ENCODE measurements at places on chromosomes 2 and 18.

DNA sequence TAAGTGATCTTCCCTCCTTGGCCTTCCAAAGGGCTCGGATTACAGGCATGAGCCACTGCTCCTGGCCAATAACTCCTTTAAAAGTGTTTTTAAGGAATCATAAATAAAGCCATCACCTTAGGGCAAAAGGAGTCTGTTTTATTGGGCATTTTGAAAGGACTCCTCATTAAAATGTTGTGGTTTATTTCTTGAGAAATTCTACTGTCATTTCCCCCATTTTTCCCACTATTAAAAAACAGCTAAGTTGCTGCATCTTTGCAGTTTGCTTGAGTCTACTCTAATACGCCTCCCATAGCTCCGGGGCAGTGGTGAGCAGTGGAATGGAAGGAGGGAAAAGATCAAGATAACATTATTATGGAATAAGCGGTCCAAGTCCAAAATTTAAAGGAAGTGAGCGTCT lies 293.2 kb downstream of the PIEZO2 start:
- no peak for DNase-seq
- no peak overlapping the region for H3K27ac ChIP-seq
- no peaks in the 10 kb centered on the region for H3K27me3 ChIP-seq

DNA sequence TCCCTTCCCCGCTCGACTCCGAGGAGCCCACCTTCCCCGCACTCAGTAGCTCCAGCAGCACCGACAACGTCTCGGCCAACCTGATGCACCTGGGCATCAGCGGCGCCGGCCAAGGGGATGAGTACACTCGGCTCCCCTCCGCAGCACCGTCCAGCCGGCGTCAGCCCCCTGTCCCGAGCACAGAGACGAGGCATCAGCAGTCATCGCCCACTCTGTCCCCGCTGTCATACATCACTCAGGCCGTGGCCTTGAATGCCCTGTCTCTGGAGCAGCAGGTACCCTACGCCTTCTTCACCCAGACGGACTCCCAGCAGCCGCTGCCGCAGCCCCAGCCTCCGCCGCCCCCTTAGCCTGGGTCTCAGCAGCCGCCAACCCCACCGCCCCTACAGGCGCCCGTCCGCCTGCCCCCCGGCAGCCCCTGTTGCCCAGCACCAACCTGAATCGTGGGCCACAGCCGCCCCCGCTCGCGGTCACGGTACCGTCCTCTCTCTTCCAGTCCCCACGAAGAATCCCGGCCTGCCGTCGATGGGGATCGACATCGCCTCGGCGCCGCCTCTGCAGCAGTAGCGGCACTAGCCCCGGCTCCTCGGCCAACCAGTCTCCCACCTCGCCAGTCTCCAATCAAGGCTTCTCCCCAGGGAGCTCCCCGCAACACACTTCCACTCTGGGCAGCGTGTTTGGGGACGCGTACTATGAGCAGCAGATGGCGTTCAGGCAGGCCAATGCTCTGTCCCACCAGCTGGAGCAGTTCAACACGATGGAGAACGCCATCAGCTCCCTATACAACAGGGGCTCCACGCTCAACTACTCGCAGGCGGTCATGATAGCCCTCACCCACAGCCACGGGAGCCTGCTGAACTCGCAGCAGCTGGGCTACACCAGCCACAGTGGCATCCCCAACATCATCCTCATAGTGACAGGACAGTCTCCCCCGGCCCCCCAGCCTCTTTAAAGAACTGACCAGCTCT lies 1195.9 kb upstream of the CHAC2 start:
- no peaks in the 10 kb centered on the region for H3K4me1 ChIP-seq
- no peak for DNase-seq
- H3K4me3 ChIP-seq = no peak overlapping the region

GRCh38 chr18:48006415-48007175 lies 76.1 kb upstream of the SMAD2 start:
- no peaks in the 10 kb centered on the region for H3K36me3 ChIP-seq
- H3K27ac ChIP-seq = no peak overlapping the region
- DNase-seq = no peak
- no peak overlapping the region for H3K4me3 ChIP-seq
- H3K27me3 ChIP-seq = peaks cover 9% of the 10 kb centered on the region

- H3K4me3 ChIP-seq = no peak overlapping the region
- DNase-seq = no peak
- H3K27ac ChIP-seq = no peak overlapping the region
- no peaks in the 10 kb centered on the region for H3K27me3 ChIP-seq
- no peaks in the 10 kb centered on the region for H3K4me1 ChIP-seq
Observed at GRCh38 chr2:113070606-113070975, 2.8 kb downstream of the IL1F10 start.

- no peaks in the 10 kb centered on the region for H3K27me3 ChIP-seq
- no peak overlapping the region for H3K4me3 ChIP-seq
- no peaks in the 10 kb centered on the region for H3K4me1 ChIP-seq
- no peak overlapping the region for H3K27ac ChIP-seq
Observed at GRCh38 chr2:53467467-53468180, 300.0 kb upstream of the CHAC2 start.

GRCh38 chr18:58590254-58590653 lies 38.6 kb downstream of the ALPK2 start:
- 0 out of 2 replicates have a peak, but pooled peaks cover 10% of the 10 kb centered on the region for H3K36me3 ChIP-seq
- no peak overlapping the region for H3K4me3 ChIP-seq
- H3K4me1 ChIP-seq = no peaks in the 10 kb centered on the region
- H3K27ac ChIP-seq = no peak overlapping the region
- no peaks in the 10 kb centered on the region for H3K27me3 ChIP-seq
- peak; percentile 61 for DNase-seq

DNA sequence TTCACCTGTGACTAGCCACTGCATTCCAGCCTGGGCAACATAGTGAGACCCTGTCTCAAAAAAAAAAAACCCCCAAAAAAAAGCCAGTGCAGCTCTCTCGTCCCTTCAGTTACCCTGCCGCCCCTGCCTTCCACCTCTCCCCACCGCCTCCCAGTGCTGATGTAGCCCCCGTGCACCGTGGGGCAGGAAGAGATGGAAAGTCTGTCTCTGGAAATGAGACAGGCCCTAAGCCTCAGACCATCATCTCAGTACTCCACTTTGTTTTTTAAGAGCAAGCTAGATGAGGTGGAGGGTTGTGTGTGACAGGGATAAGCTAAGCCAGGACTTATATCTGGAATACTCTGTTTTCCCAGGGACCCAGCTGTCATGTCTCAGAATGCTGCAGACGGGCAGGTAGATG lies 32.0 kb downstream of the MERTK start:
- no peaks in the 10 kb centered on the region for H3K27me3 ChIP-seq
- H3K27ac ChIP-seq = no peak overlapping the region
- no peaks in the 10 kb centered on the region for H3K4me1 ChIP-seq
- H3K4me3 ChIP-seq = no peak overlapping the region
- DNase-seq = no peak

- H3K27me3 ChIP-seq = no peaks in the 10 kb centered on the region
- H3K27ac ChIP-seq = no peak overlapping the region
- DNase-seq = no peak
- H3K4me1 ChIP-seq = no peaks in the 10 kb centered on the region
- no peaks in the 10 kb centered on the region for H3K36me3 ChIP-seq
Observed at GRCh38 chr2:116917196-116917595, 897.3 kb upstream of the DDX18 start.

GRCh38 chr2:224111576-224111975 lies 72.5 kb upstream of the SERPINE2 start:
- no peaks in the 10 kb centered on the region for H3K36me3 ChIP-seq
- peaks cover 9% of the 10 kb centered on the region for H3K4me1 ChIP-seq
- DNase-seq = no peak
- H3K27me3 ChIP-seq = no peaks in the 10 kb centered on the region

DNA sequence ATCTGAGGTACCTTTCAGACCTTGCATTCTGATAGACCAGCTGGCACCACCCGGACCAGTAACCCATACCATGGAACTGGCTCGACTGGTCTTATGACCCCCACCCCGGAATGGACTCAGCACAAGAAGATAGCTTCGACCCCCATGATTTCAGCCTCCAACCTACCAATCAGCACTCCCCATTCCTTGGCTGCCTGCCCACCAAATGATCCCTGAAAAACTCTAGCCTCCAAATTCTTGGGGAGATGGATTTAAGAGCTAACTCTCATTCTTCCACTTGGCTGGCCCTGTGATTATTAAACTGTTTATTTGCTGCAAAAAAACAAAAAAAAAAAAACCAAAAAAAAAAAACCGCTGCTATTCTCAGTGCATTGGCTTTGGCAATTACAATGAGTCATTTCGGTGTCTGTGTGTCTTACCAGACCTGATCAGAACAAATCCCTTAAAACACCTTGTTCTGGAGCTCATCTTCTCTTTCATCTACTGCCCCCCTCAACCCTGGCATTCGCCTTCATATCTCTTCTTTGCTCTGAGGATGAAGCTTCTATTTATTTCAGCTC lies 60.1 kb upstream of the KIF5C start:
- H3K27ac ChIP-seq = no peak overlapping the region
- H3K4me3 ChIP-seq = no peak overlapping the region
- H3K27me3 ChIP-seq = no peaks in the 10 kb centered on the region
- H3K4me1 ChIP-seq = peaks cover 44% of the 10 kb centered on the region

DNA sequence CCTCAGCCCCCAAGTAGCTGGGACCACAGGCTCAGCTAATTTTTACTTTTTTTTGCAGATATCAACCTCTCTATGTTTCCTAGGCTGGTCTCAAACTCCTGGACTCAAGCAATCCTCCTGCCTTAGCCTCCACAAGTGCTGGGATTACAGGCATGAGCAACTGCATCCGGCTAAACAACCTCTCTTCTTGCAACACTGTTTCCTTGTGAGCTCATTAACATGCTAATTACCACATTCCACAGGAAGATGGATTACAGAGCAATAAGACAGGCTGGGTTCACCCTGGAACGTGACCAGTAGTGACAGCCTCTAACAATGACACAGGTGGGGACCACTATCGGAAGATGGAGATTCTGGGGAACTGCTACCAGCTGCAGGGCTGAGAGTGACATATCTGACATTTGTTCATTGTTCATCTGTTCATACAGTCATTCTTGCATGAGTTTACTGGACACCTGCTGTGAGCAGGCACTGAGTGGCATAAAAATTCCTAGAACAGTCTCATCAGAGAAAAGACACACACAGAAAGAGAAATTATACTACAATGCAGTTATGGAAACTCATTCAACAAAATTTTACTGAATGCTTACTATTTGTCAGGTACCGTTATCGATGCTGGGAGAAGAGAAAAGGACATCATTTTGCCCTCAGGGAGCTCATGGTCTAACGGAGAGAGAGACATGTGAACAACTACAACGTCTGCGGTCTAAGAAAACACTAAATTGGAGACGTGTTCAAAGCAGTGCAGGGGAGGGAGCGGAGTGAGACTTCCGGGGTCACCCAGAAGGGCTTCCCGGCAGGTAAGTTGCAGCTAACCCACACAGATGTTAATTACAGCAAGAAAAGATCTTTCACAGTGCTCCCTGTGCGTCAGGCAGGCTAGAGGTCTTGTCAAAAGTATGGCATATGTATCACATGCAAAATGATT lies 37.6 kb downstream of the PROC start:
- H3K4me3 ChIP-seq = peak overlapping the region; percentile 43
- peaks cover 28% of the 10 kb centered on the region for H3K4me1 ChIP-seq
- H3K27ac ChIP-seq = peak overlapping the region; percentile 80
- H3K27me3 ChIP-seq = no peaks in the 10 kb centered on the region
- peak; percentile 71 for DNase-seq
- no peaks in the 10 kb centered on the region for H3K36me3 ChIP-seq

DNA sequence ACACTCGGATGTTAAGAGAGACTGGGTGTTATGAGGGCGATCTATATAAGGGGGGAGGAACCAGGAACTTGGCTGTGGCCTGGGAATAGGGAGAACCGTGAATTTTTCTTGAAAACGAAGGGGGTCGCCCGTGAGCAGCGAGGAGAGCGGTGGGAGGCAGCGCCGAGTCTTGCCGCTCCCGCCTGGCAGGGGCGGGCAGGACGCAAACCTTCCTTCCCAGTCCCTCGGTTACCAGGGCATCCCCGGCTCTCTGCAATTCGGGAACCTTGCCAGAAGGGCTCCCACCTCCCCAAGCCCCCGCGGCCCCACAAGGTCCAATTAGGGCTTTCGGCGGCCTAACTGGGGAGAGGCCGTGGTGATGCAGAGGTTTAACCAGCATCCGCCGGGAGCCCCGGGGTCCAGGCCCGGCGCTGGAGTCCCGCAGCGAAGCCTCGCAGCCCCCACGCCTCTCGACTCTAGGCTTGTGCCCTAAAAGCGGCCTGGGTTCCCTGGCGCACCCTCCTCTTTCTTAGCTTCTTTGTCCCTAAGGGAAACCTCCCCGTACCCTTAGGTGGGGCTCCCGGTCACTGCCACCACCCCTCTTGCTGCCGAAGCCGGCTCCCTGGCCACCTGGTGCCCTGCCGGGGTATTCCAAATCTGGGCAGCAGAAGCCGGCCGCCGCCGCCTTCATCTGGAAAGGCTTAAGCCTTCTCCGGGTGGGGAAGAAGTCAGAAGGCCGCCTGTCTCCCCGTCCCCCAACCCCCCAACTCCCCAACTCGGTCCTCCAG lies 680 bp upstream of the FHOD3 start:
- H3K27ac ChIP-seq = no peak overlapping the region
- H3K4me3 ChIP-seq = peak overlapping the region; percentile 87

GRCh38 chr2:72669121-72669520 lies 156.7 kb downstream of the EXOC6B start:
- H3K4me3 ChIP-seq = no peak overlapping the region
- no peak for DNase-seq
- no peak overlapping the region for H3K27ac ChIP-seq
- H3K36me3 ChIP-seq = no peaks in the 10 kb centered on the region
- no peaks in the 10 kb centered on the region for H3K4me1 ChIP-seq

DNA sequence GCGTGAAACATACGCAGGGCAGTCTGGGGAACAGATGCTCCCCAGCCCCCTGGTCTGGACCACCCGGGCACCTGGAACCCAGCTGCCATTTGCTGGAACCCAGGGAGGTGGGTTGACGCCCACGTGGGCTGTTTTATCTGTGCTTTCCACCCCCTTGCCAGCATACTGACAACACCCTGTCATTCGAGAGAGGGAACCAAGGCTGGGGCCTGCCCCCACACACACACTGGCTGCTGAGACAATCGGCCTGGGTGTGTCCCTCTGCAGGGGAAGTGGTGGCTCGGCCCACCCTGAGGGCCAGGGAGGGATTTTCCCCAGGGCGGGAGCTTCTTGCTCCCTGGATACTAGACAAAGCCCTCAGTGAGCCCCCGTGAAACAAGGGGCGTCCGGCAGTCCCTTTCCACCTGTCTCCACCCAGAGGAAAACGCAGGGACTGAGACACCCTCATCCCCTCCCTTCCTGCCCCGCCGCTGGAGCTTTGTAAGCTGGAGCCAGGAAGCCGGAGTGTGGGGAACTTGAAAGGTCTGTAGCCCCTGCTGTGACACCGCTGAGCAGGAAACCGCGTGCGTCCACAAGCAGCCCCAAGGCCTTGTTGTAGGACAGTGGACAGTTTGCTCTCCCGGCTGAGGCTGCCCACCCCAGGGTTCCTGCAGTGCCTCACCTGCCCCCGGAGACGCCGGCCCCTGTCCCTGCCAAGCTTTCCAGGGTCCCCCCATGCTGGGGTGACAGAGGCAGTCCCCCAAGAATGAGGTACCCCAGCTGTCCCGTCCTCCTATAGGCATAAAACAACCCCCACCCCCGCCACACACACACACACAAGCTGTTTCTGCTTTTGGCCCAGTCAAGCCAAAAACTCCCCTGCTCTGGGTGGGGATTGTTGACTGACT lies 14.1 kb upstream of the KLF11 start:
- DNase-seq = peak; percentile 72
- no peaks in the 10 kb centered on the region for H3K36me3 ChIP-seq
- H3K27ac ChIP-seq = no peak overlapping the region
- peaks cover 17% of the 10 kb centered on the region for H3K4me1 ChIP-seq
- no peak overlapping the region for H3K4me3 ChIP-seq

- peaks cover 20% of the 10 kb centered on the region for H3K4me1 ChIP-seq
- H3K27ac ChIP-seq = peak overlapping the region; percentile 74
- no peaks in the 10 kb centered on the region for H3K27me3 ChIP-seq
- no peak for DNase-seq
- no peak overlapping the region for H3K4me3 ChIP-seq
Observed at GRCh38 chr18:78722929-78723710, 256.5 kb upstream of the SALL3 start.
